ENCODE measurements at places on chromosomes 6 and 20.

- no peak for DNase-seq
Observed at GRCh38 chr6:73586416-73586974, 65.7 kb upstream of the EEF1A1 start.

DNA sequence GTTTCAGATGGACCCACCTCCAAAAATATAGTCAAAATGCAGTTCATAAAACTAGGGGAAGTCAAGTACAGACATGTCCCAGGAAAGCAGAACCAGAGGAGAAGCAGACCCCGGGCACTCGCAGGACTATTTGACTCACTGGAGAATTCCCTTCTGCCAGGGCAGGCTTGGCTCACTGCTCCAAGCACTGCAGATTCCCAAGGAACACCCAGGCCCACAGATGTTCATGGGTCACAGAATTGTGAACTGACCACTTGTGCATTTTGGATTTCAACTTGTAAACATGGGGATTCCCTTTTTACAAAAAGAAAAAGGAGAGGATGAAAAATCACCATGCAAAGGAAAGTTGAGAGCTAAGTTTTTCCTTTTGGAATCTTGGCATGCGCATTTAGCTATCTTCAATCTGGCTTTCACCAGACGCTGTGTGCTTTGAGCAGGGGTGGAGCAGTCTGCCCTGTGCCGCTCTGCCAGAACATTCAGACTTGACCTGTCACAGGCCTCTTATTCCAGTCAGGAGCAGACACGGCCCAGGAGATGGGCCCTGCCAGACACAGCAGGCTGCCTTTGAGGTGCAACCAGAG is 237.5 kb upstream of the TAB2 start:
- no peak for DNase-seq

GRCh38 chr6:64736421-64736950 is 970.5 kb downstream of the EYS start:
- DNase-seq = no peak

GRCh38 chr20:33475381-33476152 is 14.3 kb upstream of the CBFA2T2 start:
- no peak for DNase-seq

- no peak for DNase-seq
Observed at GRCh38 chr6:166563805-166564204, 22.7 kb downstream of the RAMACL start.

DNA sequence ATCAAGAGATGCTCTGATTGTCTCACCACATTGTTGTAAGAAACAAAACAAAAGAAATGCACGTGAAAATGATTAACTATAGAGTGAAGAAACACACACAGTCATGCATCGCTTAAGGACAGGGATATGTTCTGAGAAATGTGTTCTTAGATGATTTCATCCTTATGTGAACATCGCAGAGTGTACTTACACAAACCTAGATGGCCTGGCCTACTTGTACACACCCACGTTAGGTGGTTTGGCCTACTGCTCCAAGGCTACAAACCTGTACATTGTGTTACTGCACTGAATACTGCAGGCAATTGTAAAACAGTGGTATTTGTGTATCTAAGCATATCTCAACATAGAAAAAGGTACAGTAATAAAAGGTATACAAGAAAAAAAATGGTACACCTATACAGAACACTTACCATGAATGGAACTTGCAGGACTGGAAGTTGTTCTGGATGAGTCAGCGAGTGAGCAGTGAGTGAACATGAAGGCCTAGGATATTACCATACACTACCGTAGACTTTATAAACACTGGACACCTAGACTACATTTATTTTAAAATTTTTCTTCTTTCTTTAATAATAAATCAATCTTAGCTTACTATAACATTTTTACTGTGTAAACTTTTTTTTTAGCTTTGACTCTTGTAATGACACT is 48.6 kb downstream of the FKBP5 start:
- no peak for DNase-seq

GRCh38 chr6:109458774-109459531 is 3.4 kb upstream of the MICAL1 start:
- DNase-seq = peak; percentile 64

- DNase-seq = no peak
Observed at GRCh38 chr6:111662794-111663593, 57.3 kb upstream of the TRAF3IP2 start.

DNA sequence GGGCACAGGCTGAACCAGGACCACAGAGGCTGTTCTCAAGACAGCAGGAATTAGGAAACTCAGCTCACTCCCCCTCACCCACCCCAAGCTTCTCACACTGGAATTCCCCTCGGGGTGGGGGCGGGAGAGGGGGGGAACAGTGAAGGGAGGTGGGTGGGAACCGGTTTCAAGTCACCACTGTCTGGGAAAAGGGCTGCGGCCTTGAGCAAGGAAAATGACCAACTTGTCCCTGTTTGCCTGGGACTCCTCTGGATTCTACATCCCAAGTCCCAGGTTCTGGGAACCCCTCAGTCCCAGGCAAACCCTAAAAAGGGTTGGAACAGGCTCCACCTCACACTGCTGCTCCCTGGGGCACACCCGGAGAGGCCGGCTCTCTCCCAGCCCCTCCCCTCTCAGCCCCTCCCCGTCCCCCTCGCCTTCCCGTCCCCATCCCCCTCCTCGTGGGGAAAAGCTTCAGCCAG is 230.7 kb downstream of the TFAP2C start:
- no peak for DNase-seq

GRCh38 chr6:81561731-81562130 is 190.8 kb downstream of the TENT5A start:
- no peak for DNase-seq

- DNase-seq = peak; percentile 77
Observed at GRCh38 chr6:90233994-90234393, 62.6 kb downstream of the BACH2 start.

DNA sequence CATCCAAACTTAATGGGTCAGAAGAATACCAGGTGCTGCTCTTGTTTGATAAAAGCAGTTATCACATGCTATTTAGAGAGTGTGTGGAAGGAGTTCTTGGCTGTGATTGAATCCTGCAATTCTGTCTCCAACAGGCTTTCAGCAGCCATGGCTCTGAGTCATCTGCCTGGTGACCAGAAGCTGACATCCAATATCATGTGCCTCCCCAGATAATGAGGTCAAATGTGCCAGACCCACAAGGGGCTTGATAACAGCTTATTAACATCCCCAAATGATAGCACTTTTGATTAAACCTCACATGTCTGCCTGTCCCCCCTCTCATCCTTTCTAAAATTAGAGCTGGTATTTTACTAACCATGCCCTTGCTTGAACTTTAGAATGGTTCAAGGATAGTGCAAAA is 175.7 kb upstream of the PLN start:
- no peak for DNase-seq

- no peak for DNase-seq
Observed at GRCh38 chr20:10200330-10200729, 18.3 kb upstream of the SNAP25 start.

- no peak for DNase-seq
Observed at GRCh38 chr20:48398506-48399449, 429.0 kb downstream of the PREX1 start.

DNA sequence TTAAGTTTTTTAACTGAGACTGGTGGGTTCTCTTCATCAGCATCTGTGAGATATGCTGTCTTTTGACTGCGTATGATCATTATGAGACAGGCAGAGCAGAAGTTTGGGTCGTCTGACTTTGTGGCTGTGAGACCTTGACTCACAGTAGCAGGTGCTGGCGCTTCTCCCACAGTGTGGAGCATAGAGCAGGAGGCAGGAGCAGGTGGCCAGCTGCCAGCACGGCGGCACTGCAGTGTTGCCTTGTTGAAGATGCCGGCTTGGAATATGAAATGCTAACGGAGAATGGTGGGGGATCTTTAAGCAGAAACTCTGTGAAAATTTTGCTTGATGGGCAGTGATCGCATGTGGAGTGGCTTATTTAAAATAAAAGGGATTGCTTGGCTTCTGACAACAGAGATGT is 105.0 kb downstream of the TIAM2 start:
- no peak for DNase-seq

DNA sequence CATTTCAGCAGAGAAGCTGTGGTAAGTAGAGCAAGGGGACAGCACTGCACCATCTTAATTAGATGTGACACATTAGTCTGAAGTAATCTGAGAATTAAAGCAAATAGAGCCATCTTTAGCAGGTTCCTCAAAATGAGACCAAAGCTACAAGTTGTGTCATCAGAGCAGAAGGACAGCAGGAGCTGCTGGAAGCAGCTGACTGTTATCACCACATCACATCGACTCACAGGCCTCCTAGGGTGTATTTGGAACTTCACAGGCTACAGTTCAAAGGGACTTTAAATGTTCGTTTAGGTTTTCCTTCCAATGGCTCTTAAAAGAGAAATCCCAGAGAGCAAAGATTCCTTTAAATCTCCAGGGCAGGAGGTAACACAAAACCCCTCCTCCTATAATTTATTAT is 69.5 kb downstream of the LCA5 start:
- DNase-seq = no peak

- DNase-seq = no peak
Observed at GRCh38 chr6:84350397-84350796, 123.0 kb upstream of the CEP162 start.

DNA sequence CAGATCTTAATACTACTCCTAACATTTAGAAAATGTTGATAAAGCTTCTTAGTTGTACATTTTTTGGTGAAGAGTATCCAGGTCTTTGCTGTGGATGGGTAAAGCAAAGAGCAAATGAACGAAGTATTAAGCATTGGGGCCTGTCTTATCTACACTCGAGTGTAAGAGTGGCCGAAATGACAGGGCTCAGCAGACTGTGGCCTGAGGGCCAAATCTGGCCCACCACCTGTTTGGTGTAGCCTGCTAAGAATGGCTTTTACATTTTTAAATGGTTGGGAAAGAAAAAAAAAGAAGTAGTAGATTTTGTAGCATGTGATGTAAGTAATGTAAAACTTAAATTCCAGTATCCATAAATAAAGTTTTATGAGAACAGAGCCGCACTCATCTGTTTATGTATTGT is 19.4 kb upstream of the MAPK13 start:
- DNase-seq = no peak

DNA sequence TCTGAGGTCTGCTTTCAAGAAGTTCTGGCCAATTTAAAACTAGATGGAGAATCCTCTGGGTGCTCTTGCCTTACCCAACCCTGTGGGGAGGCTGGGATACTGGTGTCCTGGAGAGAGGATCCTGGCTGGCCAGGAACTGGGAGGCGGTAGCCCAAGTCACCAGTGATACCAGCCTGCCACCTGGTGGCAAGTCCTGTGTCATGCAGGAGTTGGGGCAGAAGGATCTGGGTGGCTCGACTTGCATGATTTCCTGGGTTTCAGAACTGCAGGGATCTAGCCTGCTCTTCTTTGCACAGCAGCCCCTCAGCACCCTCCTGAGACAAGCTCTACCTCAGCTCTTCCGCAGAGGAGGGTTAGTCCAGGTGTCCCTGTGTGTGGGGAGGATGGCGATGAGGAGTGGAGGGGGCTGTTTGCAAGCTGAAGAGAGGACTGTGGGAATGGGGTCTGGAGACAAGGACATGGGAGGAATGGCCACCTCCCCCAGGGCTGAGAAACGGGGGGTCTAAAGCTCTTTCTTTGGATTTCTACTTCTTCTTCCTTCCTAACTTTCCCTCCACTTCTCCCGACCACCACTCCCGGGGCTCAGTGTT is 4.2 kb downstream of the KCNK17 start:
- DNase-seq = peak; percentile 60

DNA sequence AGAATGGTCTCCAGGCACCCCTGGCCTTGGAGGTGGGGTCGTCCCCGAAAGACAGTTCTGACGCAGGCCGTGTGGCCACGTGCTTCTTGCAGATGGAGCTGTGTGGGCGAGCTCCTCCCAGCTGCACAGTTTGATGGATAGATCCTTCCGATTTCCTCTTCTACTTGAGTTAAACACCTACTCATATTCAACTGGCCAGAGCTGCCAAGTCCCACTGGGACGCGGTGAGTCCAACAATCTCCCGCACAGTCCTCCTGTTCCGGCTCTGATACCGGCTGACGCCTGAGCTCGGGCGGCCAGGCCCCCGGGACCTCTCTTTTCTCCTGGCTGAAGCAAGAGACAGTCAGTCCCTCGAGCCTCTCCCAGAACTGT is 57.9 kb upstream of the DACT2 start:
- no peak for DNase-seq

GRCh38 chr20:11140359-11140758 is 466.6 kb upstream of the JAG1 start:
- no peak for DNase-seq

DNA sequence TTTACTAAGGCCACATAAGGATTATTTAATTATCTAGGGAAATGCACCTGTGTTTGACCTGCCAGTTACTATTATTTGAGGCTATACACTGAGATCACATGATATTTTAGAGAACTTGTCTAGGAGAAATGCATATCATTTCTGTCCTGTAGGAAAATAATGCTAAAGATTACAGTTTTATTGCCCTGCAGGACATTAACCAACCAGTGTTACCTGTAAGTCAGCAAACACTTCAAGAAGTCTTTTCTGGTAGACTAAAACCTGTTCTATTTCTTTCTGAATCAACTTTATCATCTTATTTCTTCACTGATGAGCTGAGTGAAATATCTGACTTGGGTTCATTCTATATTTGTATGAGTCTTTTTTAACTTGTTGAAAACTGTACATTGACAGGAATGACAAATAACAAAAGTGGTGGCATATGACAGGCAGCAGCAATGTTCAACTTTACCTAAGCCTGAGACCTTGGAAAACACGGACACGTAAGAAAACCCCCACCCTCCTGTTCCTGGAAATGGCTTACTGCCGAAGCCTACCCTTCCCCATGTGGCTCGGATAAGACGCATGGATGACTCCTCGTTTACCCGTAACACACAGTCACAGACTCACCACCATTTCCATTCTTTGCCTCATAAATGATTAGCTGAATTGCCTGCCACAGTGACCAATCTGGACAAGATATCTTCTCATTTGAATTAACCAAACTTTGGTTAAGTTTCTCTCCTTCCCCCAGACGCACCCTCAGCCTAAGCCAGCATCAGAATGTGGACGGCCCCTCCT is 118.0 kb upstream of the CD93 start:
- DNase-seq = no peak

DNA sequence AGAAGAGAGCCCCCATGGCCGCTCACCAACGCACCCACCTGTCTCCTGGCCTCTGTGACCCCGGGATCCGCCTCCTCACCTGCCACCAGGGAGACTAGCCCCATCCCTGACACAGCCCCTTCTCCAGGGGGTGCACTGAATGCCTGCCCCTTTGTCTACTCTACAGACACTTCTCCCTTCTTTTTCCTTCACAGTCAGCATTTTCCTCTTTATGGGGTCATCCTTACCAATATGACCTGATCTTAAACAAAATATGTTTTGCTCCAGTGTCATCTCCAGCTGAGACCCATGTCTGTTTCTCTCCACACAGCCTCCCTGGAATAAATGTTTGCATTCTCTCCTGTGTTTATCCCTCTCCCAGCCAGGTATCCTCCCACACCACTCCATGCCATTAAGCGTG is 14.6 kb upstream of the CCR6 start:
- no peak for DNase-seq
